NCI-H2107 (cell line): ENCODE measurements at places on chromosomes 11 and 22.
A peak's percentile ranks its signal among the peaks of the same experiment; 100 is the strongest.

GRCh38 chr11:73830261-73830660, 42.6 kb downstream of the MRPL48 start:
- no peak for DNase-seq

DNA sequence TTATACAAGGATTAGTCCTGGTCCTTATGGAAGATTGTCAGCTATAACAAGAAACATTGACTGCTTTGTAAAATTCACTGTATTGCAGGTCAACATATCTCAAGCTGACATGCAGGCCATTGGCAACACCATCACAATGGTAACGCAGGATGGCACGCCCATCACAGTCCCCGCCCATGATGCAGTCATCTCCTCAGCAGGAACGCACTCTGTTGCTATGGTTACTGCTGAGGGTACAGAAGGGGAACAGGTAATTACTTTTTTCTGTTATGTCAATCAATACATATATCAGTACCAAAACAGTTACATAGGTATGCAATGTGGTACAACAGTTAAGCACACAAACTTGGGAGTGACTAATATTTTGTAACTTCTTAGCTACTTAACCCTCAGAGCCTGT, 55.3 kb downstream of the ZNF143 start:
- no peak for DNase-seq

DNA sequence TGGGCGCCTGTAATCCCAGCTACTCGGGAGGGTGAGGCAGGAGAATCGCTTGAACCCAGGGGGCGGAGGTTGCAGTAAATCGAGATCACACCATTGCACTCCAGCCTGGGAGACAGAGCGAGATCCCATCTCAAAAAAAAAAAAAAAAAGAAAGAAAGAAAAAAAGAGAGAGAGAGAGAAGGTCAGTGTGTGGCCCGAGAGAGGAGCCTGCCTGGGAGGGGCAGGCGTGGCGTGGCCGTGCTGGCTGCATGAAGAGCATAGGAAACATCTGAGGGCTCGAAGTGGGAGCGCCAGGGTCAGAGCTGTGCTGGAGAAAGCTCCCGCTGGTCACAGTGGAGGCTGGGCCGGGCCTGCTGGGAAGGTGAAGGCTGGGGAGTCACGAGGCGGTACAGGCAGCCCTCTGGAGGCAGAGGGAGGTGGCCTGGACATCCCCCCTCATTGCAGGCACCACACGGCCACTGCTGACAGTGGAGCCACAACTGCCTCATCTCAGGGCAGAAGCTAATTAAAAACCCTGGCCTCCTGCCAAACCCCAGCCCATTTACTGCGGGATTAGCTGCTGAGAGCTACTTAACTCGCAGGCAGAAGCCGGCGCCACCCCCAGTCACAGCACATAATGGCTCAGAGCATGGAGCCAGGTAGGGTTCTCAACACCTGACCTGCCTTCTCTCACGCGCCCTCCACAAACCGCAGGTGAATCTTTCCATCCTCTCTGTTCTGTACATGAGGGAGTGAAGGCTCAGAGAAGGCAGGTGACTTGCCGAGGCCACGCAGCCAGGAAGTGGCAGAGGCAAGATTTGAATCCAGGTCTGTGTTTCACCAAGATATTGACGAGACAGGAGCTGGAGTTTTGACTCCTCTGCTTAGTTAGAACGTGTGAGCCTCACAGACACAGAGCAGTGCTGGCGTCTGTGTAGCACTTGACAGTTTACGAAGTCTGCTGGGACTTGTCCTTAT, 32.6 kb downstream of the NFAM1 start:
- peak; percentile 92 for DNase-seq

DNA sequence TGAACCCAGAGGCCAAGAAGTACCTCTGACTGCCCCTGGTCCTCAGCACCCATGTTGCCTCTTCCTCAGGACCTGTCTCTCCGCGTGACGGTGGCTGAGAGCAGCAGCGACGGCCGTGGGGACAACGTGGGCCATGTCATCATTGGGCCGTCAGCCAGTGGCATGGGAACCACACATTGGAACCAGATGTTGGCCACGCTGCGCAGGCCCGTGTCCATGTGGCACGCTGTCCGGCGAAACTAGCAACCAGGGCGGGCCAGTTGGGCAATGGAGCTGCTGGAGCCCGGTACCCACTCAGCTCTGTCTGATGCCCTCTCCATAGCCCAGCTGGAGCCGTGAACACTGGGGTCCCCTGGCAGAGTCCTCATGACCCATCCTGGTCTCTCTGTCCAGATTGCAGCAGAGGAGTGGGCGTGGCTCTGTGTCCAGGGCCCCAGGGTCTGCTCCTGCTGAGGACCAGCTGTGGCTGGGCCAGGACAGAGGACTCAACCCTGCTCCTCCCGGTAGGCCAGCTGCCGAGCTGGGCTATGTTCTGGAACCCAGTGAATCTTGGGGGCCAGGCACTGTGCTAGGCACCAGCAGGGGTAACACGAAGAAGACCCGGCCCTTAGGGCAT, 8.0 kb upstream of the RHOD start:
- no peak for DNase-seq

DNA sequence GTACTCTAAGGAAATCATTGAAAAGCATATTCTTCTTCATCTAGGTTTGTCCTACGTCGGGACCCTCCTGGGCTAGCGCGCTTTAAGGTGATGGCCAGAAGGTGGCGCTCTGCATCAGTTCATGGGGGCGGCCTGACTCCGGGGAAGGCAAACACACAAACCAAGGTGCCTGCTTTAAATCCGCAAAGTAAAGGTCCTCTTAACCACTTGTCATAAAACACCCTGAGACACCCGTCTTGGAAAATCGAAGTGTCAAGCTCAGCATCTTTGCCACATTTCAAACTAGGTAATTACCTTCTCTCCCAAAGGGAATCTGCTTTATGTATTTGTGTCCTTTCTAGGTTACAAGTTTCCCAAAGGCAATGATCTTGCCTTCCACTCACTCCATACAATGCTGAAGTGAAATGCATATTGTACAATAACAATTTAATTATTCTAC, 33.9 kb downstream of the LMO2 start:
- peak; percentile 61 for DNase-seq

DNA sequence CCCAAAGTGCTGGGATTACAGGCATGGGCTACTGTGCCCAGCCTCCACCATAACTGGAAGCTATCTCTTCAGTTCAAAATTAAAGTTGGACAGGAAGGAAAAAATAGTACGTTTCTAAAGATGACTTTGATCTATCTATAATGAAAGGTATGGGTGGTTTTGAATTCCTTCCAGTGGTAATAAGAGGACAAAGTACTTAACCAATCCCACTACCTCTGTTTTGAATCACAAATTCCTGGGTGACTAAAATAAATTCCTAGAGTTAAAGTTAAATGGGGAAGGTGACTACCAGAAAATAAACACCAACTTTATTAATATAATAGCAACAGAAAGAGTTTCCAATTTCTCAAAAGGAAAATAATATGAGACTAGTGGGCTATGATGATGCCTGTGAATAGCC, 9.1 kb downstream of the PHF5A start:
- DNase-seq = no peak

DNA sequence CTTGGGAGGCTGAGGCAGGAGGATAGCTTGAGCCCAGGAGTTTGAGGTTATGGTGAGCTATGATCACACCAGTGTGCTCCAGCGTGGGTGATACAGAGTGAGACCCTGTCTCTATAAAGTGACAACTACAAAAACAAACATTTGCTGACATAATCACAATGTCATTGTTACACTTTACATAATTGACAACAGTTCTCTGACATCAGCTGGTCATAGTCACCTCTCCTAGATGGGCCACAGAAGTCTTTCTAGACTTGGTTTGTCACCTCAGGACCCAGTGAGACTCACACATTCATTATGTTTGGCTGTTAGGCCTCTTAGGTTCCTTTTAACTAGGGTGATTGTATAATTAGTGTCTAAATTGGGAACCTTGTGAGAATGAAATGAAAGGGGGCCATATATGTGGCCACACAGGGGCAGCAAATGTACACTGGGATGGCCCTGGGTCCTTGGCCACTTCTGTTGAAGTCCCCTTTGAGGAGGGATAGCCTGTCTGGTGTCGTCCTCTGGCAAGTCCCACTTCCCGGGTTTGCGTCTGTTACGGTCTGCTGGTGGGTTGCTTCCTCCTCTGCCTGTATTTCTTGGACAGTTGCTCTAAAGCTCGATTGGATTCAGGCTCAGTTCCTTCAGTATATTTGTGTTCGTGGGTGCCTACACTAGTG, 5.8 kb upstream of the PPIL2 start:
- DNase-seq = no peak

DNA sequence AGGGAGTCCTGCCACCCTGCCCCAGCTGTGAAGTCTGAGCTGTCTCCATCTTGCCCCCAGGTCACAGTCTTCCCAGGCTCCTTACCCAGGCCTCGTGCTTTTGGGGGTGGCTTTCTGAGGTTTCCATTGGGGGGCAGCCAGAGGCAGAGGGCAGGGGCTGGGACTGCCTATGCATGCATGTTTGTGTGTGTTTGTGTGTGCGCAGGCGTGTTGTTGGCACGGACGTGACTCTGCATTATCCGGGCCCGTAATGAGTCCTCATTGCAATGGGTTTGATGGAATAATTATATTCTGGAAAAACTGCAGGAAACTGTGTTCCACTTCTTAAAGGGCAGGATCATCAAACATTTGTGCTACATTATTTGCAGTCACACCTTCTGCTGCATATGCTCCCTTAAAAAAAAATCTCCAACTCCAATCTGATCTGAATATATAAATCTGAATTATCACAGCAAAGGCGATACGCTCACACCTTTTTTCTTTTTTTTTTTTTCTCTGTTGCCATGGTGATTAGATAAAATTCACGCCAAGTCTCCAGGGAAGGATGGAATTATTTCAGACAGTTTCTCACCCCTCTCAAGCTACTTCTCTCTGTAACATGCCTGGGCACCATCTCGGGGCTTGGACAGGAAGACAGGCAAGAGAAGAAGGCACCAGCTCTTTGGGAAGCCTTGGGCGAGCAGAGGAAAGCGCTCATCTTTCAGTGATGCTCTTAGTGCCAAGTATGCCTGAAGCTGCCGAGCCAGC, 45.9 kb downstream of the DSCAML1 start:
- no peak for DNase-seq

DNA sequence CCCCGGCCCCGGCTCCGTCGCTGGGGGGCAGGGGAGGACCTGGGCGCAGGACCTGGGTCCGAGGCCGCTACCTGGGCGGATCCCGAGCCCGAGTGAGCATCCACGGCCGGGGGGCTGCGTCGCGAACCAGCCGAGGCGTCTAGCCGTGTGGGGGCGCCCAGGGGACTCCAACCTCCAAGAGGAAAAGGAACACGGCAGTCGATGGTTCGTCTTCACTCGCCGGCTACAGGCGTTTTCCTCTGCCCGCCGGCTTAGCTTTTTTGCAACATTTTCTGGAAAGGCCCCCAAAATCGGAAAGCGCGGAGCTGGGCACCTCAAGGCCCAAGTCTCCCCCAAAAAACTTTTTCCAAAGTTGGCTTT, 666 bp downstream of the PDGFB start:
- DNase-seq = no peak

GRCh38 chr11:2576111-2576510, 123.7 kb downstream of the KCNQ1OT1 start:
- DNase-seq = no peak

- DNase-seq = no peak
Observed at GRCh38 chr11:125505492-125506080, 9.5 kb upstream of the FEZ1 start.

DNA sequence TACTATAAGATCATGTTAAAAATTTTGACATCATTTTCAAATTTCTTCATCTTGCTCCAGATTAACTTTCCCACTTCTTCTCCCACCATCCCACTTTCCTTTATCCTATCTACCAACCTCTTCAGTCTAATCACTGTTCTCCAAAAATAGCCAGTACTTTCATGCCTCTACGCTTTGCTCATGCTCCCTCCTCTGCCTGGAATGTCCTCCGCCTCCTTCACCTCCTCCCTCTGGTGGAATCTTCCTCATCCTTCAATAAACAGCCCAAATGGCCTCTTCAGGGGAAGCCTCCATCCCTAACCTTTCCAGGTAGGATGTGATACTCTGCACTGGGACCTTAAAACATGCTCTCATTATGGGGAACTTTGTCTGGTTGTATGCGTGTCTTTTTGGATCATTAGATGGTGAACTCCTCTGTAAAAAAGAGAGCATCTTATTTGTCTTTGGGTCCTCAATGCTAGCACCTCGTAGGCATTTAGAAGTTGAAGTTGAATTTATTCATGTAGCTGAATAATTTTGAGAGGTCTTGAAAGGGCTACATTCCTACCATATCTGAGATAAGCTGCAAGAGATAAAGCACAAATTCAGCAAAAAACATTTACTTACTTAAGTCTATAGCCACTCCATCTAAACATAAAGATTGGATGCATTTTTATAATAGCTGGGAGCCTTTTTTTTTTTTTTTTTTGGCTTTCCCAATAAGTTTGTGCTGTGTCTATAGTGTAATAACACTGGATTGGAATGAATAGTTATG, 8.0 kb upstream of the CSRP3 start:
- DNase-seq = no peak

GRCh38 chr22:22156716-22157347, 87.8 kb upstream of the VPREB1 start:
- peak; percentile 54 for DNase-seq

- DNase-seq = no peak
Observed at GRCh38 chr11:76888989-76889388, 28.3 kb downstream of the ACER3 start.

- DNase-seq = no peak
Observed at GRCh38 chr22:47927648-47928210, 1165.3 kb downstream of the TBC1D22A start.

- no peak for DNase-seq
Observed at GRCh38 chr22:30948930-30949342, 19.6 kb downstream of the MORC2 start.

- no peak for DNase-seq
Observed at GRCh38 chr11:33649944-33650343, 50.7 kb downstream of the C11orf91 start.

DNA sequence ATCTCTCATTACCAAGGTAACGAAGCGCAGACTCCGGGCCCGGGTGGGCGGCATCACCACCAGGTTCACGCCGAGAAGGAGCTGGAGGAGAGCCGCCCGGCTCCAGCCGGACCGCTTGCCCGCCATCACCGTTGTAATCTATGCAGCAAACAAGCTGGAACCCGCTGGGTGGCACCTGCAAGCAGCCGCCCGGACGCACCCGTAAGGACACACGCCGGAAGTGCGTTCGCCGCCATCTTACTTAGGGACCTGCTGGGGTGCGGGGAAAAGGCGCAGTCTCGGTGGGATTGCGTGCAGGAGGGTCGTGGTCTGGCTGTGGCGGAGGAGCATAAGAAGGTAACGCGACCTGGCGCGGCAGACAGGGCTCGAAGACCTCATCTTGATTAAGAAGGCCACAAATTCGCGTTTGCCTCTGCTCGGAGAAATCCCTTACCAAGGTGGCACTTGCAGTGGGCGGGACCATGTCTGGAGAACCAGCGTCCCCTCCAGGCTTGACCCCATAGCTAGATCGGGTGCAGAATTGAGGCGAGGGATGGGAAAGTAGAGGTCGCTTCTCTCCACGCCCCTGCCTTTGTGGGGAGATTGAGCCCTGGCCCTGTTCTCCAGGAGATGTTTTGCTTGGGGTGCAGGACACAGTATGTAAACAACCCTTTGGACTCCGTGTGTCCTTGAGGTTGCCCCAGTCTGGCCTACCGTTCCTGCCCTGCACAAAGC, at the start of gene ACP2:
TSS of gene ACP2 (minus strand) at position 151 of the 714 bp plus-strand sequence. CDS start at position 126, 25 bp downstream.
- peak; percentile 66 for DNase-seq
